Suprapubic skin (tissue), 4 donors: ENCODE measurements at places on chromosomes 3 and 15.

DNA sequence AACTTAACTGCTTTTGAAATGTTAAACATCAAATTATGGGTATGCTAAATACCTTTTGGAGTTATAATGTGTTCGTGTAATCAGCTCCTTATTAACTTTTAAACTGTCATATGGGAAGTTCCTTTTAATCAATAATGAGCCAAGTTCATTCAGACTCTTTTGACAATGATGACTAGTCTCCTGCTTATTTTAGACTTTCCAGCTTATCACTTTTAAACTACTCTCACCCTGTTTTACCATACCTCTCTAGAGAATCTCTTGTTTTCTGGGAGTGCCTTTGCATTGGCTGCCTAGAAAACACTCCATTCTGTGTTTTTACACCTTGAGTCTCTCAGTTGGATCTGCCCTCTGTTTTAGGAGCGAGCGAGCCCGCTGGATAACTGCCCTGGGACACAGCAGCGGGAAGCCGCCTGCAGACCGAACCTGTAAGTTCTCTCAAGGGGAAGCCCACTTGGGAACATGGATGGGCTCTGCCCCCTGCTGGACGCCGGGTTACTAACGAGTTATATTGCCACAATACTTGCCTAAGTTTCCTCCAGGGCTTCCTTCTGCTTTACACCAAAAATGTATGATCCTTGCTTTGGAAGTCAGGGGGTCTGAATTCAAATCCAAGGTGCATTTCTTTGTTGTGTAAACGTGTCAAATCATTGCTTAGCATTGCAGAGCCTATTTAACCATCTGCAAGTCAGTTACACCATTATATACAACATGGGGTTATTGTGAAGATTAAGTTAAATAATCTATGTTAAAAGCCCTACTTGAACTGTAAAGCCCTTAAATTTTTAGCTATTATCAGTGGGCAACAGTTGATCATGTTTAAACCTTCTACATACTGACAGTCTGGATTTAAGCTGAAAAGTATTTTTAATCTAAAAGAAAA, 71.3 kb downstream of the DHX36 start:
- DNase-seq, result peak; percentile 89
- no peaks in the 10 kb centered on the region for H3K27me3 ChIP-seq
- peaks cover 54% of the 10 kb centered on the region for H3K36me3 ChIP-seq
- H3K4me1 ChIP-seq, result peaks cover 8% of the 10 kb centered on the region
- no peak overlapping the region for H3K4me3 ChIP-seq
- no peak overlapping the region for H3K27ac ChIP-seq

DNA sequence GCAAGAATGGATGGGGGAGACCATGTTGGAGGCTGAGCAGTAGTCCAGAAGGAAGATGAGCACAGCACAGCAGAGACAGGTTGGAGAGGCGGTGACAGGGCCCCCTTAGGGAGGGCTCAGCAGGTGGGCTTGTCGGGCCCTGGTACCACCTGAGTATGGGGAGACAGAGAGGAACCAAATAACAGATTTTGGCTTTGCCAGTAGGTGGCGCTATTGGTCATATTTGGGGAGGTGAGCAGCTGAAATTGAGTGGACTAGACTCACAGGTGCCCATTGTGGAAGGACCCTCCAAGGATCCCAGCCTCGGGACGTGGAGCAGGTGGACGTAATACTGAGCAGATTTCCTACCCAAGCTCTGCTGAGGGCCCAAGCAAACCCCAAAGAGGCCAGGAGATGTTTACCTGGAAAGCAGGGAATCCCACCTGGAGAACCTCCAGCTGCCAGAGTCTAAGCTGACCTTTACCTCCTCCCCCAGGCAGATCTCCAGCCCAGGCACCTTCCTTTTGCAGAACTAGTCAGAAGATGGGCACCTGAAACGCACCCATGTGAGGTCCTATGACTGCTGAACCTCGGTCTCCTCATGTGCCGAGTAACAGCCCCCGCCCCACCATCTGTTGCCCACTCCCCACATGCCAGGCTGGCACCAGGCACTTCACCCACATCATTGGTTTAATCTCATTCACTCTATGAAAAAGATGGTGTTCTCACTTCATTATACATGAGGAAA, 24.6 kb upstream of the CORO2B start:
- H3K27ac ChIP-seq, result no peak overlapping the region
- DNase-seq, result no peak
- peaks cover 12% of the 10 kb centered on the region for H3K27me3 ChIP-seq
- no peaks in the 10 kb centered on the region for H3K36me3 ChIP-seq

DNA sequence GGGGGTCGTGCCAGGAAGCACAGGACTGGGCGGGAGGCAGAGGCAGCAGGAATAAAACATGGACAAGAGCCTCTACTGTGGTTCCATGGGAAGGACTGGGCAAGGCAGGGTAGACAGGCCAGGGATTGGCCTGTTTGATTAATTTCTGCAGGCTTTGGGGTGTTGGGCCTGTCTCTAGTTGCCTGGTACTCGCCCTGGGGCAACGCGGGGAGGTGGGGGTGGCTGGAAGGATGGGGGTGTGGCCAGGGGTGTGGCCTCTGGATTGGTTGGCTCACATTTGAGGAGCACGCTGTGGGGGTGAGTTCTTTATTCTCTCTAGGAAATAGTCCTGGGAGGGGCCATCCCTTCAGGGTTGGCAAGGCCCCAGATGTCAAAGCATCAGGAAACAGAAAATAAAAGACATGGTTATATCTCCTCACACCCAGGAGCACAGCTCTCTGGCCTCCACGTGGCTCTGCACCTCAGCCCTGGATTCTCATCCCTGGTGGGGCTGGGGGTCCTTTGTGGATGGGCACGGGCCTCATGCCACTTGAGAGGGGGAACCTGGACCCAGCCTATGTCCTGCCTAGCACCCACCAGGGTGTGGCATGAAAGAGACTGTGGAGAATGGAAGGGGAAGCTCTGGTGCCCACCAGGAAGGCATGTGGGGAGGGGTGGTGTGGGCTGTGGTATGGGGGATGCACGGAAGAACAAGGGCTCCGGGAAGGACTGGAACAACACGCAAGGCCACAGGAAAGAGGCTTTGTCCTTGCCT, 223.0 kb upstream of the LYSMD4 start:
- no peaks in the 10 kb centered on the region for H3K36me3 ChIP-seq
- H3K4me3 ChIP-seq, result no peak overlapping the region
- no peak overlapping the region for H3K27ac ChIP-seq

DNA sequence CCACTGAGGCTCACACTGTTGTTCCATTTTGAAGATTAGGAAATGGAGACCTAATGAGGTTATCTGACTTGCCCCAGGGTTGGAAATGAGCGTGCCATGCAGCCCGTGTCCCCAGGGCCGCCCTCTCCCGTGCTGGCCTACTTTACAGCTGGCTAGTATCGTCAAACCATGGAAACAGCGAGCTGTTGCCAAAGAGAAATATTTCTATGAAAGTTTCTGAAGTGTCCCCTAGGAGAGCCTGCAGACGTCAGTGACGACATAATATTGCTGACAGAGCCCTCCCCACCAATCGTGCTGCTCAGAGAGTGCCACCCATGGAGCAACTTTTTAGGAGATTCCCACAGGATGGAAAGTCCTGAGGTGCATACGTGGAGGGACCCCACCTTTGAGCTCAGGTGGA, 11.2 kb upstream of the FAM174B start:
- no peaks in the 10 kb centered on the region for H3K36me3 ChIP-seq
- no peak overlapping the region for H3K27ac ChIP-seq
- H3K4me1 ChIP-seq, result peaks cover 33% of the 10 kb centered on the region
- H3K27me3 ChIP-seq, result no peaks in the 10 kb centered on the region

DNA sequence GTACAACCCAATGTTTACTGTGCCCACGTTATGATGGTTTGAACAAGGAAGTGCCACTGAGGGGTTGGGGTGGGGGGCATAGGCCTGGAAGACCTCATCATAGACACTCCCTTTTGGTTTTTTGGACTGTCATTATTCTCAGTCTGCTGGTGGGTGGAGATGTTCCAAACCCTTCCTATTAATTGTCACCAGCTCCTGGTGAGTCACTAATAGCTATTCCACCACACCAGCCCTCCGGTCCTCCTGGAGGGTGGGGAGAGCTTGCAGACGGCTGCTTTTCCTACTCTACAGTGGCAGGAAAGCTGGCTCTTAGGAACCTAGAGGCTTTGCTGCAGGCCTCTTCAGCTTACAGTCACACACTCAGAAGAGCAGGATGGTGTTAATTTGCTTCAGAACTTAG, 9.0 kb upstream of the COPG1 start:
- H3K27ac ChIP-seq, result peak overlapping the region; percentile 81
- H3K36me3 ChIP-seq, result no peaks in the 10 kb centered on the region
- peaks cover 32% of the 10 kb centered on the region for H3K4me1 ChIP-seq

DNA sequence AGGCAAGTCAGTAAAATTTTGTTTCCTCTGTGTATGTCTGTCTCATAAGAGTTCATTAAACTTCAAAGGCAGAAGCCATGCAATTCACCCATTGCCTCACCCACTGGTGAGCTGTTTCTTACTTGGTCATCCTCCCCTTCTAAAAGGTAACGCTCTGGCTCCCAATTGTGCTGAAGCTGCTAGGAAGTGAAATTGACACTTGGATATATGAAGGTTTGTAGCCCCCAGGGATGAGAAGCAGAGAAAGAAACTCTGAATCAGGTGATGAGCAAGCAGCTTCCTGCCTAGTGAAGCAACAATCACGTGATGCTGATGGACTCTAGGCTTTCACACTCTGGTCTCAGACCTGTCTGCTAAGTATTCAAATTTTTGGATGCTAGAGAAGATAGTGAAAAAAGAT, 70.7 kb downstream of the CD200R1L start:
- no peaks in the 10 kb centered on the region for H3K36me3 ChIP-seq
- peak overlapping the region; percentile 76 for H3K27ac ChIP-seq
- no peak overlapping the region for H3K4me3 ChIP-seq
- no peaks in the 10 kb centered on the region for H3K27me3 ChIP-seq
- H3K4me1 ChIP-seq, result peaks cover 56% of the 10 kb centered on the region

DNA sequence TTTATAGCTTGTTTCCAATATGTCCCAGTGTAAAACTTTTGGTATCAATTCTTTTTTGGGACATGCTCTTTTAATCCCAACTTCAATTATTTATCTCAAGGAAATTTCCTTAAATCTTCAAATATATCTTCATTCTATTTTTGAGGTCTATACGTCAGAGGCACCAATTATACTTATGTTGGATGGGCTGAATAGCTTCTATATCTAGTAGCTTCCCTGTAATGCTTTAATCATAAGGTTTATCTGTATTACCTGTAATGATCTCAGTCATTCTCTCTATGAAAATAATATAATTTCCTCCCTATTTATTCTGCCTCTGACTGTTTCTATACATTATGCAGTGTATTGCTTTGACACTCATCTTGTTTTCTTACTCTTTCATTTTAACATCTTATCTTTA, 29.9 kb upstream of the MCCC1 start:
- H3K27ac ChIP-seq, result no peak overlapping the region
- peaks cover 4% of the 10 kb centered on the region for H3K27me3 ChIP-seq
- H3K4me1 ChIP-seq, result no peaks in the 10 kb centered on the region
- H3K4me3 ChIP-seq, result no peak overlapping the region
- no peak for DNase-seq

DNA sequence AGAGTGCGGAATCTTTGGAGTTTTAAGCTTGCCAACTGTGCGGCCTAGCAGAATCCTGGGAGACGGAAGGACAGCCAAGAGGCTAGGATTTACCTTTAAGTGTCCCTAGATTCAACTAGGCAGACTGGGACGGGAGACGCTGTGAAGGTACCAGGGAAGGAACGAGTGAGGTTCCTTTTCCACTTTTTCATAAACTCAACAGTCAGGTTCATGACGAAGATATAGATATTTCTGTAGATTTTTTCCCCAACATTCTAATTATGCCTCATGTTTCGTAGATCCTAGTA, 564 bp upstream of the GABPB1 start:
- no peaks in the 10 kb centered on the region for H3K27me3 ChIP-seq
- DNase-seq, result no peak
- H3K36me3 ChIP-seq, result peaks cover 16% of the 10 kb centered on the region
- H3K4me1 ChIP-seq, result peaks cover 44% of the 10 kb centered on the region
- H3K27ac ChIP-seq, result peak overlapping the region; percentile 100

GRCh38 chr3:159619341-159619885, 369.2 kb upstream of the IL12A start:
- no peaks in the 10 kb centered on the region for H3K27me3 ChIP-seq
- H3K4me1 ChIP-seq, result no peaks in the 10 kb centered on the region
- no peaks in the 10 kb centered on the region for H3K36me3 ChIP-seq
- no peak for DNase-seq
- H3K27ac ChIP-seq, result no peak overlapping the region

DNA sequence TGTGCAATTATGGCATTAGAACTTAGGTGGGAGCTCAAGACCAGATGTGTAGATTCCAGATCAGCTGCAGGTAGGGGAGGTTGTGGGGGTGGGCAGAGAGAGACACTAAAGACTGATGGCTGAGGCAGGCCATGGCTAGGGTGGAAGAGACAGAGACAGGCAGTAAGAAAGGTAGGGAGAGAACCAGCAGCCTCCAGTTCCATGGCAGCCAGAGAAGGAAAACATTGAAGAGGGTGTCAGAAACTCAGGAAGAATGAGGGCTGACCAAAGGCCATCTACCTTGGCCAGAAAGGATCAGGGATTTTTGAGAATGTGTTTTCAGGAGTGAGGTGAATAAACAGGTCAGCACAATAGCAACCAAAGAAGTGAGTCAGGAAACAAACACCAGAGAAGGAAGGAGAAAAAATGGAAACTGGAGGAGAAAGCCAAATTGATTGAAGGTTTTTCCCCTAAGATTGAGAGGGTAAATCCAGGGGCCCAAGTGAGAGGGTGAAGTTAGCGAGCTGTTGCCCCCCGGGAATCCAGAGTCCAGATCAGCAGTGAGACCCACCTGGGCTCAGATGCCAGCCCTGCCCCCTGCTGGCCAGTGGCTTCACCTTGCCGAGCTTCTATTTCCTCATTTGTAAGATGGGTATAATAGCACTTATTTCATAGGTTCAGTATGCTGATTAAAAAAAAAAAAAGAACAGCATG, 41.0 kb downstream of the ABHD2 start:
- DNase-seq, result no peak
- H3K27me3 ChIP-seq, result no peaks in the 10 kb centered on the region
- H3K4me3 ChIP-seq, result no peak overlapping the region
- peaks cover 12% of the 10 kb centered on the region for H3K4me1 ChIP-seq
- peak overlapping the region; percentile 51 for H3K27ac ChIP-seq
- H3K36me3 ChIP-seq, result peaks cover 19% of the 10 kb centered on the region

DNA sequence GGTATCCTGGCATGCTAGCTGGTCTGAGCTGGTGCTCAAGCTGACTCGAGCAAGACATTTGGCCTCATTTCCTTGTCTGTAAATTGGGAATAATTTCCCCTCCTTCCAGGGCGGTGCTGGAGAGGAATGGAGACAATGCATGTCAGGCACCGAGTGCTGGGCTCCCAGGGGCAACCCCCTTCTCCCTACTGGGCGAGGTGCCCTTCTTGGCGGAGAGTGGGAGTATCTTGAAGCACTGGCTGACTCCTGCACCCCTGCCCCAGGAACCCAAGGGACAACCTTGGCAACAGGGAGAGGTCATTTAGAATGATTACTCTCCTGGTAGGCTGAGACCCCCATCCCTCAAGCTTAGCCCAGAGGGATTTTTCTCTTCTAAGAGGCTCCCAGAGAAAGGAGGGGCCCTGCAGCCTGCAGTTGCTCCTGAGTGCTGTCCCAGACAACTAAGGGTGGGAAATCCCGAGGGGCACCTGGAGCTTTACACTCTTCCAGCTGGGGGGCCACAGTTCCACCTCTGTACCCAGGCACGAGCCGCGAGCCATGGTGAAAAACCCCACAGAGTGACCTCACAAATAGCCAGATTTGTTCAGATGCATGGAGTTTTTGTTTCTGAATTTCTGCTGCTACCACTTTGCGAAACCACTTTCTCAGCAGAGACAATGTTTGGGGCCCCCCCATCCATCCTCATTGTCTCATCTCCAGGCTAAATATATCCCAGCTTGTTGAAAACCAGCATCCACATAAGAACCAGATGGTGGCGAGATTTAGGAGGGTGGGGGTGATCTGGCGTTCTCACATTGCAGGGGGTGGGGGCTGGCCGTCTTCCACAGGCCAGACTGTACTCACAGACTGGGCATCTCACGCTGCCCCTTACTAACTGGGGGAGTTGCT, 44.8 kb downstream of the ABTB1 start:
- DNase-seq, result peak; percentile 34
- H3K4me3 ChIP-seq, result no peak overlapping the region
- no peak overlapping the region for H3K27ac ChIP-seq
